Stimulated activated CD8-positive, alpha-beta memory T cell treated with anti-CD3 and anti-CD28 coated beads, Interleukin-15, amount 100 ng/mL, for 24 hours (primary cell): ENCODE measurements at places on chromosomes 11 and 22.

- DNase-seq, result no peak
Observed at GRCh38 chr22:42178910-42179519, 48.4 kb upstream of the CYP2D6 start.

DNA sequence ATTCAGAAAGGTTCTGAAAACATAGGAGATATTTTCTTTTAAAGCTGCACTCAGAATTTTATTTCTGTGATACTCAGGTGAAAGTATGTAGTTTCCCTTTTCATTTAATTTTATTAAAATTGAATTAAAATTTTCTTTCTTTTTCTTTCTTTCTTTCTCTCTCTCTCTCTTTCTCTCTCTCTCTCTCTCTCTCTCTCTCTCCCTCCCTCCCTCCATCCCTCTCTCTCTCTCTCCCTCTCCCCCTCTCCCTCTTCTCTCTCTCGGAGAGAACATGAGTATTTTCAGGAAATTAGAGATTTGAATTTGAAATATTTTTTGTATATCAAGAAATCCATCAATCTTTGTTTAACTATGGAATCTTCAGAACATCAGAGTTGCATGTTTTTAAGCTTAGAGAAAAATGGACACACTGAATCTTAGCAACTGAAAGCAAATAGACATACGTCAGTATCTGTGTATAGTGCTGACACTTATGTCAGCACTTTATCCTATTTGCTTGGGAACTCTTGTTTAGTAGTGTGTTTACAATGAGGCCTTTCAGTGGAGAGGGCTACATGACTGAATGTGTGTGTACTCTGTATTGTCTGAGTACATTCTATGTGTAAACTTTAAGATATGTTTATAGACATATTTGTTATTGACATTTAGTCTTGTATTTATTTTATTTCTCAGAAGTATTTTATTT, 44.5 kb downstream of the PDE3B start:
- no peak for DNase-seq

- DNase-seq, result no peak
Observed at GRCh38 chr11:84012171-84012826, 726.1 kb upstream of the CCDC90B start.

- no peak for DNase-seq
Observed at GRCh38 chr11:131841028-131841427, 470.6 kb downstream of the NTM start.

DNA sequence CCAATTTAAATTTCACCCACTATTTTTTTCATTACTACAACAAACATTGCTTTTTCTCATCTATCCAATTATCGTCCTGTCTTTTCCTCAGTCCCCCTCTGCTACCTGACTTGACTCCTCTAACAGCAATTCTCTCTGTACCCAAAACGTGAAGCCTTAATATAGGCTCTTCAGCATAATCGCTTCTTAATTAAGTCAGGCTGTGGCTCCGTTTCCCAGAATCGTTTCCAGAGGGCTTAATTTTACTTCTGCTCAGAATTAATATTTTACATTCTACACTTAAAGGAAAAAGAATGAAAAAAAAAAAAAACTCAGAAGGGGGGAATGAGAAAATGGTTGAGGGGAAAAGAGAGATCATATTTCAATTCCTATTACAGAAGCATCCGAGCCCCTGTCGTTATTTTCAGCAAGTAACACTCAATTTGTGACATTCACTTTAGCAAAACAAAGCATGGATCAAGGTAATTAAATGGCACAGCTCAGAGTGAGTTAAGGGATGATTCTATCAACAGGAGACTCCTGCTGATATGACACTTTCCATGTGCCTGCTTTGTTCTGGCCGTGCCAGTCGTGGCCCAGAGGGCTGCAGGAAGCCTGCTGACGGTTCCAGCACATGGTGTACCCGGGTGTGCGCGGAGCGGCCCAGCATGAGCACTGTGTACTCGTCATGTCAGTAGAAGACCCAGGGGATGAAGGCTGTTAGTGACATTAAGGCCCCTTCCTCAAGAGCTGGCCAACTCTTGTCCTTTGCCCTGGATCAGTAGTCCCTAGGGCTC, 272.5 kb downstream of the NTM start:
- no peak for DNase-seq

DNA sequence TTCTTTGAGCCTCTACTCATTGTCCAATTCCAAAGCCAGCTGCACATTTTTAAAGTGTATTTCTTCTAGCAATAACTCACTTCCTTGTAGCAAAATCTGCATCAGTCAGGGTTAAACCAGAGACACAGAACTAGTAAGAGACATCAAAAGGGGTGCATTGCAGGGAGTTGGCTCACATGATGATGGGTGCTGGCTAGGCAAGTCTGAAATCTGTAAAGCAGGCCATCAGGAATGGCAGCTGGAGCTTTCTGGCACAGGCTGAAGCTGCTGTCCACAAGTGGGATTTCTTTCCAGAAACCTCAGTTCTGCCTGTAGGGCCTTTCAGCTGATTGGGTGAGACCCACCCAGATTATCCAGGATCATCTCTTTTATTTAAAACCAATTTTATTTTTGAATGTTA, 698.1 kb downstream of the NTM start:
- no peak for DNase-seq

DNA sequence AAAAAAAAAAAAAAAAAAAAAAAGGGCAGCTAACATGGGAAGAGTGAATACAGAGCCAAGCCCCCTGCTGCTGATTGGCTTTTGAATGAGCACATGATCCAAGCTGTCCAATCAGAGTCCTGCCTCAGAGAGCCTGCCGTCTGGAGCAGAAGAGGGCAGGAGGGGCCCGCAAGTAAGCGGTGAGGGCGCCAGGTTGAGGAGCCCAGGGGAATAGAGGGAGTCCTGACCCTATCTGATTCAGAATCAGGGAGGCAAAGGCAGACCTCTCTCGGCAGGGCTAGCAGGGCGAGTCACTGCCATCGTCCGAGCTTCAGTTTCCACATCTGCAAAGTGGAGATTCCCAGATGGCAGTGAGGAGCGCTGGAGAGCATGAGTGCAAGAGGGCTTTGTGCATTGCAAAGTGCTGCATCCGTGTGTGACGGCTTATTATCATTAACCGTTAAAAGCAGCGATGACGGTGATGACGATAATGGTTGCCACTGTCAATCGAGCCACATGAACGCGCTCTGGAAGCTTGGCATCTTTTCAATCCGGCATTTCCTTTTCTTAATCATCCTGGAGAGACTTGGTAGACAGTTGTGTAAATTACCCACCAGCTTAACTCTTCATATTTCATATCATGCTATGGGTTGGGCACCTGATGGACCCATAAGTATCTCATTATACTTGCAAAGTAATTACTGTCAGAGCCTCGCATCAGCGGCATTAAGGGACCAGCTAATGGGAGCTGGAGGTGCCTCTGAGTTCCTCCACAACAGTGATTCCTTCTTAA, 68.6 kb upstream of the ATXN10 start:
- DNase-seq, result no peak

GRCh38 chr11:19714387-19715363, 2.0 kb downstream of the NAV2 start:
- DNase-seq, result no peak

DNA sequence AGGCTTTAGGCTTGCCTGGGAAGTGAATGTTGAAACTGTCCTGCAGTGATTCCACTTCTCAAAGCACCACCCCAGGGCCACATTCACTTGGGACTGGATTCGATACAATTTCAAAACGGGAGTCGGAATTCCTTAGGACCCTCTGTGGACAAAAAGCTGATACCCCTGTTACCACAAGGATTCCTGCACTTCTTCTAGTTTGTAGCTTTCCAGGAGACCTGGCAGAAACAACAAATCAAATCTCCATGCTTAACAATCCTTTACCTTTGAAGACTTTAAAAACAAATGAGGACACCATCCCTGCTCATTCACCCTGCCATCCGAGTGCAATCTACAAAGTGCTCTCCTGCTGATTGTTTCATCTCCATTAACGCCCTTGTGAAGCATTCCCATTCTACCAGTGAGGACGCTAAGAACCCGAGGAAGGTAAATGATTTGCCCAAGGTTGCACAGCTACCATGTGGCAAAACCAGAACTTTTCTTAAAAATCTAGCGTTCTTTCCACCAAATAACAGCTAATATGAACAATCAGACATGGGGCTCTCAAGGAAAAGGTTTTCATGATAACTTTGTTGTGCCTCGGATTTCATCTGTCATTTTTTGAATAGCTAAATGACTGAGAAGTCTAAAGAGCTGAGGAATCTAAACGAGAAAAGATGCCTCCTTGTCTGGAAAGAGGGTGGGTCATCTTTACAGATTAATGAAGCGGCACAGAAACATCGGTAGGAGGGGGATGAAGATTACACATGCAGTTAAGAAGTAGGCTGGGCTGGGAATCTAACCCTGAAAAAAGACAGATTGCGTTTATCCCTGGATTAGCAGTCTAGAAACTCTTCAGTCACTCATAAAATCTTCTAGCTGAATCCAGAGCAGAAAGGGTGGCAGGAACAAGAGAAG, 720 bp upstream of the MPZL2 start:
- no peak for DNase-seq
